ENCODE measurements at places on chromosomes 4 and X.

GRCh38 chrX:41664375-41664901, 24.3 kb upstream of the GPR34 start:
- peaks cover 4% of the 10 kb centered on the region for H3K36me3 ChIP-seq
- H3K27ac ChIP-seq: no peak overlapping the region
- H3K4me1 ChIP-seq: peaks cover 10% of the 10 kb centered on the region
- H3K27me3 ChIP-seq: no peaks in the 10 kb centered on the region

DNA sequence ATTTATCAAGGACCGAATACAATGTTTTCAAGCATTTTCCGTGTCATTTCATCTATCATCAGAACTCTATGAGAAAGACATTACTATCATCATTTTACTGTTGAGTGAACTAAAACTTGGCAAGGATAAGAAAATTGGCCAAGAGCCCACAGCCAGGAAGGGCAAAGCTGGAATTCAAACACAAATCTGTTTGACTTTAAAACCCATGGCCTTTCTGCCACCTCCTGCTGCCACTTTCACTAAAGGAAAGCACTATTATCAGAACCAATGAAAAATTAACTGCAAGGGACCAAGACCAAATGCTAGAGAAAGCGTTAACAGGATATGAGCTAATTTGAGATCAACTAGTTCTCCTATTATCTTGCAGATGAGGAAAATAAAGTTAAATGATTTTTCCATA, 2759.2 kb downstream of the ARAP2 start:
- no peaks in the 10 kb centered on the region for H3K4me1 ChIP-seq
- no peaks in the 10 kb centered on the region for H3K36me3 ChIP-seq
- no peaks in the 10 kb centered on the region for H3K27me3 ChIP-seq

- no peak overlapping the region for H3K4me3 ChIP-seq
- peaks cover 23% of the 10 kb centered on the region for H3K4me1 ChIP-seq
- H3K27ac ChIP-seq: no peak overlapping the region
- no peaks in the 10 kb centered on the region for H3K27me3 ChIP-seq
- H3K36me3 ChIP-seq: no peaks in the 10 kb centered on the region
- no peak for DNase-seq
Observed at GRCh38 chr4:138702190-138702824, 313.3 kb upstream of the NOCT start.

GRCh38 chrX:13854003-13854402, 37.1 kb upstream of the GPM6B start:
- no peaks in the 10 kb centered on the region for H3K27me3 ChIP-seq
- H3K27ac ChIP-seq: no peak overlapping the region
- H3K4me3 ChIP-seq: no peak overlapping the region
- H3K36me3 ChIP-seq: peaks cover 2% of the 10 kb centered on the region
- peaks cover 39% of the 10 kb centered on the region for H3K4me1 ChIP-seq
- DNase-seq: no peak

DNA sequence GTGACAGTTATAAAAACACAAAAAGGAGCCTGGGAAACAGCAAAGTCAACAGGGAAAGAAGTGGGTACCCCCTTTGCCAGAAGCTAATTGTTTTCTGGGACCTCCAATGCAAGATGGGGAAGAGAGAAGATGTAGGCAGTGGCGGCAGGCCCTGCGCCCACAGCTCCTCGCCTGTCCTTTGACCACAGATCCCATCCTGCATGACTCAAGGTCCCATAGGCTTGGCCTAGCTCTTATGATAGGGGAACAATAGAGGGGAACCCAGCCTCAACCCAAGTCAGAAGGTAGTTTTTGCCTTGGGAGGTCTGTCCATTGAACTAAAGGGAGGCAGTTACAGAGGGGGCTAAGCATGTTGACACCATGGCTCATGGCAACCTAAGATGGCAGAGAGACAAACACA, 14.2 kb downstream of the ZMYM3 start:
- H3K27me3 ChIP-seq: no peaks in the 10 kb centered on the region
- DNase-seq: no peak
- H3K27ac ChIP-seq: peak overlapping the region; percentile 49
- H3K4me1 ChIP-seq: no peaks in the 10 kb centered on the region
- H3K36me3 ChIP-seq: peaks cover 49% of the 10 kb centered on the region
